ENCODE measurements at places on chromosomes 4 and X. TPM values are rescaled to one million over a fixed set of nuclear protein-coding genes. Genes with fewer than 3 reads are reported as not detected.

GRCh38 chr4:38752941-38753806 is 29.6 kb downstream of the TLR10 start:
- no peak overlapping the region for H3K4me3 ChIP-seq
- H3K27me3 ChIP-seq = no peaks in the 10 kb centered on the region
- no peaks in the 10 kb centered on the region for H3K36me3 ChIP-seq
- no peaks in the 10 kb centered on the region for H3K4me1 ChIP-seq
- H3K27ac ChIP-seq = no peak overlapping the region

DNA sequence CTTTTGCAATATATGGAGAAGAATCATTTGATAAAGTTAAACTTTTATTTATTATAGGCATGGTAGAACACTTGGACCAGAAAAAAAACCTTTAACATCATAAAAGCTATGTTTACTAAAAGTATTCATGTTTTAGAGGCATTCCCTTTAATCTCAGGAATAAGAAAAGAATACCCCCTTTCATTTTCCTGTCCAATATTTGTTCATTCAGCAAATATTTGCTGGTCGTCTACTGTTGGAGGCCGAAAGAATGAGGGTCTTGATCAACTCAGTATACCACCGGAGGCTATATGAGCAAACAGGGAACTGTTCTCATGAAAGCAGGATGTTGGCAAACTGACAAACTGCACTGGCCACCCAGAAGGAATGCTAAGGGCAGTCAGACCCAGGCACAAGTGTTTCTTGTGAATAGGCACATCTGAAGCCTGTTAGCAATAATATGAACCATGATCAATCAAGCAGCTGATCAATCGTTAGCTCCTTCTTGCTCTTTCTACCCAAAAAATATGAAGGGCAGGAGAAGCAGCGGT is 480.8 kb upstream of the FAT1 start:
- no peak overlapping the region for H3K27ac ChIP-seq
- H3K4me1 ChIP-seq = no peaks in the 10 kb centered on the region
- no peaks in the 10 kb centered on the region for H3K36me3 ChIP-seq
- no peak for DNase-seq

- H3K4me3 ChIP-seq = no peak overlapping the region
- DNase-seq = no peak
- peaks cover 4% of the 10 kb centered on the region for H3K36me3 ChIP-seq
- peak overlapping the region; percentile 96 for H3K27ac ChIP-seq
These were observed 581.1 kb downstream of the INPP4B start for GRCh38 chr4:142264961-142265360.

GRCh38 chr4:52873861-52874343 is 11.8 kb downstream of the RASL11B start:
- H3K27ac ChIP-seq = no peak overlapping the region
- no peaks in the 10 kb centered on the region for H3K27me3 ChIP-seq
- no peak for DNase-seq
- H3K4me1 ChIP-seq = no peaks in the 10 kb centered on the region
- H3K4me3 ChIP-seq = no peak overlapping the region
- H3K36me3 ChIP-seq = peaks cover 30% of the 10 kb centered on the region

- H3K27me3 ChIP-seq = no peaks in the 10 kb centered on the region
- peak overlapping the region; percentile 85 for H3K4me3 ChIP-seq
- H3K27ac ChIP-seq = peak overlapping the region; percentile 97
- peaks cover 24% of the 10 kb centered on the region for H3K4me1 ChIP-seq
- peaks cover 17% of the 10 kb centered on the region for H3K36me3 ChIP-seq
These were observed 97.4 kb downstream of the PHKA2 start for GRCh38 chrX:18886344-18887161.

GRCh38 chrX:109704563-109704962 is 28.5 kb downstream of the ACSL4 start:
- H3K27ac ChIP-seq = no peak overlapping the region
- no peak for DNase-seq
- peaks cover 5% of the 10 kb centered on the region for H3K4me1 ChIP-seq
- no peak overlapping the region for H3K4me3 ChIP-seq
- peaks cover 18% of the 10 kb centered on the region for H3K27me3 ChIP-seq
- H3K36me3 ChIP-seq = peaks cover 6% of the 10 kb centered on the region

DNA sequence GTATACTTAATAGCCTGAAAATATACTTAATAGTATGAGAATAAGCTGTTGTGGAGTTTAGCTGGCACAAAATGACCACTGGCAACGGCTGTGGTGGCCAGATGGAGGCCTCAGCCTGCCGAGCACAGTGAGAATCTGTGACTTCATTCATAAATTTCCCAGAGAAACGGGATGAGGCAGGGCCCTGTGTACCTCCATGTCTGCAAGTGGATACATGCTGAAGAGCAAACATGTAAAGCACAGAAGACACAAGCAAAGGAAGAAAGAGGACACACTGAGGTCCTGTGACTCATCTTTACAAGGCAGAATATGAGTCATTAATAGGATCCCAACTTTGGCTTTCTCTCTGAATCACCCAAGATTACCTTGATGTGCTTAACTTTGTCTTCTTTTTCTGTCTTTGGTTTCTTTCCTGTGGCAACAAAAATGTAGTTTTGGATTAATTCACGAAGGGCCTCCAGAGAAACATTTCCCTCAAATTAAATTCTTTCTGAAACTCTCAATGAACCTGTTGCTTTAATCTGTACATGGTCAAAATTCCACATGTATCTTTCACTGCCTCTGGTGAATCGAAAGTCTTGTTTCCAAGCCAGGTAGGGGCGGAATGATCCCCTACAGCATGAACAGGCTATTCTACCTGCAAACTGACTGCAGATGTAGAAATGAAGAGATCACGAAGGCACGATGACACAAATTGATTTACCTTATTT is 56.4 kb downstream of the IRF2 start:
- peak overlapping the region; percentile 47 for H3K27ac ChIP-seq
- H3K36me3 ChIP-seq = peaks cover 43% of the 10 kb centered on the region
- peaks cover 24% of the 10 kb centered on the region for H3K4me1 ChIP-seq
- DNase-seq = peak; percentile 95

GRCh38 chr4:111992351-111993168 is 152.7 kb upstream of the FAM241A start:
- H3K4me1 ChIP-seq = no peaks in the 10 kb centered on the region
- H3K27ac ChIP-seq = no peak overlapping the region
- H3K27me3 ChIP-seq = peaks cover 83% of the 10 kb centered on the region
- DNase-seq = no peak
- no peak overlapping the region for H3K4me3 ChIP-seq
- H3K36me3 ChIP-seq = no peaks in the 10 kb centered on the region

- no peaks in the 10 kb centered on the region for H3K4me1 ChIP-seq
- H3K27me3 ChIP-seq = no peaks in the 10 kb centered on the region
- no peak overlapping the region for H3K27ac ChIP-seq
- H3K36me3 ChIP-seq = peaks cover 5% of the 10 kb centered on the region
- DNase-seq = no peak
- no peak overlapping the region for H3K4me3 ChIP-seq
These were observed 172.7 kb upstream of the IGFBP7 start for GRCh38 chr4:57282933-57283310.

- H3K4me3 ChIP-seq = no peak overlapping the region
- no peak for DNase-seq
- peaks cover 70% of the 10 kb centered on the region for H3K27me3 ChIP-seq
- no peak overlapping the region for H3K27ac ChIP-seq
These were observed 3.8 kb upstream of the SERPINA7 start for GRCh38 chrX:106042296-106042695.

DNA sequence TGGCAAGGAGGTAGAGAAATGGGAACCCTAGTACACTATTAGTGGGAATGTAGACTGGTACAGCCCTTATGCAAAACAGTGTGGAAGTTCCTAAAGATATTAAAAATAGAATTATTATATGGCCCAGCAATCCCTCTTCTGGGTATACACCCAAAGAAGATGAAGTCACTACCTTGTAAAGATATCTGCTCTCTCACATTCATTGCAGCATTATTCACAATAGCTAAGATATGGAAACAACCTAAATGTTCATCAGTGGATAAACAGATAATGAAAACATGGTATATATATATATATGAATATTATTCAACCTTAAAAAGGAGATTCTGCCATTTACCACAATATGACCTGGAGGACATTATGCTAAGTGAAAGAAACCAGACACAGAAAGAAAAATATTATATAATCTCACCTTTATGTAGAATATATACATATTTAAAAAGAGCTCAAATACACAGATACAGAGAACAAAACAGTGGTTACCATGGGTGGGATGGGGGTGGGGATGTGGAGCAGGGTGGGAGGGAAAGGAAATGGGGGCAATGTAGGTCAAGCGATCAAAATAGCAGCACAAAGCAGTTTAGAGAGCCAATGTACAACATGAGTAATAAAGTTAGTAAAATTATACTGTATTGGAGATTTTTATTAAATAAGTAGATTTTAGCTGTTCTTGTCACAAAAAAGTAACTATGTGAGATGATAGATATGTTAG is 138.6 kb downstream of the SPRY1 start:
- no peak overlapping the region for H3K27ac ChIP-seq
- H3K27me3 ChIP-seq = no peaks in the 10 kb centered on the region
- DNase-seq = no peak
- H3K4me3 ChIP-seq = no peak overlapping the region
- no peaks in the 10 kb centered on the region for H3K4me1 ChIP-seq

DNA sequence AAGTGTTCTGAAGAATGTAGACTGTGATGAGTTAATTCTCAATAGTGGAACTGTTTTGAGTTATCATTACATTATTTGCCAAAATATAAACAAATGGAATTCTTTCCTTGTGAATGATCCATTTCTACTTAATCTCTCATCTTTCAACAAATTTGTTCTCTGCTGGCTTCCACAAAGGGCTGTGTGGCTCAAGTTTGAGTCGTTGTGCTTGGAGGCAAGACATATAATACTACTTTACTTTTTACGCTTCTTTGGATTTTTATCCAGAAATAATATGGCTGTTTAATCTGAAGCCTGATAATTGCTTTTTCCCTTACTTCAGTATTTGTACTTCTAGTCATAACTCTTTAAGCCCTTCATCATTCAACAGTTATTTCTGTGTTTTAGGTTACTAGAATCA is 169.5 kb downstream of the ARHGAP10 start:
- DNase-seq = no peak
- peaks cover 12% of the 10 kb centered on the region for H3K4me1 ChIP-seq
- no peak overlapping the region for H3K4me3 ChIP-seq
- peaks cover 7% of the 10 kb centered on the region for H3K36me3 ChIP-seq
- H3K27ac ChIP-seq = no peak overlapping the region

DNA sequence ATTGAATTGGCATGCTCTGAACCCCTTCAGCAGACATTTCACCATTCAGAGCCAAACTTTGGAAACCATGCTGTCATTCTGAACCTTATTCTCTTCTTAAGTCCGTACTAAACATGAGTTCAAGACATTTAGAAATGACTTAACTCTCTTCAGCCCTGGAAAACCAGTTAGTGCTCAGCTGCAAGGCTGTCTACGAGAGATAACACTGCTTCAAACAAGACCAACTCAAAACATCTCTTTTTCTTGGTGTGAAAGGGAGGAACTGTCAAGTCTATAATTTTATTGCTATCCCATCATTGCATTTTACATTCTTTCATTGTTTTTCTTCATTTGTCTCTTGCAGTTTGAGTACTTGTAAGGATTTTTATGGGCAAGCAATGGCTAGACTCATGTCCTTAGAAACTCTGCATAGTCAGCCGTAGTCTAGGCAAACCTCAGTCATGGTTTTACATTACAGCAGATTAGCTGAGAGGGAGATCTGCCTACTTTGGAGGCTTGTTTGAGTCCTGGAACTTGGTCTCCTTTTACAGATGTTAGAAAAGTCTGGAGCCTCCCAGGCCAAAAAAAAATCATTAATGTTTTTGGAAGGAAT is 120.6 kb upstream of the JADE1 start:
- no peaks in the 10 kb centered on the region for H3K4me1 ChIP-seq
- no peaks in the 10 kb centered on the region for H3K27me3 ChIP-seq
- no peak for DNase-seq
- H3K36me3 ChIP-seq = no peaks in the 10 kb centered on the region
- H3K27ac ChIP-seq = no peak overlapping the region
- no peak overlapping the region for H3K4me3 ChIP-seq

DNA sequence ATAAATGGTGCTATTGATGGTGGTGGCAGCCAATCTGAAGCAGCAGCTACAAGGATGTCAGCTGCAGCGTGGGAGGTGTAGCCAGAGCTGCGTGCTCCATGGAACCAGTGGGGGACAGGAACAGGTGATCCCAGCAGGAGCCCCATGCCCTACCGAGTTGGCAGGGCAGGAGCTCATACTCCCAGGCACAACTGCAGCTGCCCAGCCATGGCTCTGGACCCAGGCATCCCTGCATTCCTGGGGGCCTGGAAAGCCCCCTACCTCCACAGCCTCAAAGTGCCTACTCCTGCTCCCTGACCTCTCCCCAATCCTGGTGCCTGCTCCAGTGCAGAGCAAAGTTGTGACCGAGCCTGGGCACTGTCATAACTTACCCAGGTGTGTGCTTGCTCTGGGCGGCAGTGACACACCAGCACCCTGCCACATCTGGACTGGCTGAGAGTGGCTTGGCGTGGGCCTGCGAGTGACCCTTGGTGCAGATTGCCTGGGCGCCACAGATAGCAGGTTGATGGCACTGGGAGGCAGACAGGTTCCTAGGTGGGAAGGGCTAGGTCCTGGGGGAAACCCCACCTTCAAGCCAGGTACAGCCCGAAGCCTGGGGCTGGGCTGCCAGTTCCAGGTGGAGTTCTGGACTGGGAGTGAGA is 101.1 kb downstream of the DCAF12L2 start:
- H3K27ac ChIP-seq = no peak overlapping the region
- H3K36me3 ChIP-seq = no peaks in the 10 kb centered on the region
- no peak for DNase-seq
- no peaks in the 10 kb centered on the region for H3K27me3 ChIP-seq
- H3K4me1 ChIP-seq = no peaks in the 10 kb centered on the region
- H3K4me3 ChIP-seq = no peak overlapping the region

GRCh38 chr4:1378559-1379231 is 27.5 kb downstream of the NKX1-1 start:
- H3K4me1 ChIP-seq = no peaks in the 10 kb centered on the region
- no peak overlapping the region for H3K4me3 ChIP-seq
- DNase-seq = no peak
- no peak overlapping the region for H3K27ac ChIP-seq

DNA sequence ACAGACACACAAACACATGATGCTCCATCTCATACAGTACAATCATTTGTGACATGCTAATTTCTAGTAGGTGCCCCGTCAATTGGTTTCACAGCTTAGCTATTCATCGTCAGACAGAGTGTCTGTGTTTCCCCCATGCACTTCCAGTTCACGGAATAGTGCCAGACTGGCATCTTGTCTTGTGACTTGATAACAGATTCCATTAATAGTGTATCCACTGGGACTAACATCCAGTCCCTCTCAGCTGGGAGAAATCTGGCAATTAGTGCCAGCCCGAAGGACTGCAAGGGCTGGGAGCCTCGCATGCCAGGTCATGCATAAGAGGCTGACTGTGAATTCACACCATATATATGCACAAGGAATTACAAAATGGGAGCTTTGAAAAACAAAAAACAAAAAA is 20.2 kb upstream of the GATB start:
- H3K36me3 ChIP-seq = no peaks in the 10 kb centered on the region
- H3K27ac ChIP-seq = no peak overlapping the region
- no peak for DNase-seq
- H3K4me3 ChIP-seq = no peak overlapping the region

The PDZD11 gene
- total RNA-seq = 57.2 TPM

The IL21 gene
- not detected for total RNA-seq

The TLR10 gene
- not detected for total RNA-seq

The ADH7 gene
- not detected for total RNA-seq

The WNK3 gene
- not detected for total RNA-seq

The CPZ gene
- total RNA-seq = not detected

The ATP1B4 gene
- not detected for total RNA-seq
